Activated T-helper 1 cell treated with anti-CD3 and anti-CD28 coated beads, Interleukin-12 subunit alpha, Interleukin-12 subunit beta, Interleukin-2, Interleukin-4 antibody, amounts not matched to agents 30 ng/mL and 10 ng/mL and 1 ng/mL, durations not matched to agents 14 hours and 24 hours and 36 hours (primary cell): ENCODE measurements at places on chromosomes 4 and X. TPM values are rescaled to one million over a fixed set of nuclear protein-coding genes. Genes with fewer than 3 reads are reported as not detected.
A peak's percentile ranks its signal among the peaks of the same experiment; 100 is the strongest.

The MAP9 gene
- total RNA-seq = 5.9 and 6.2 TPM in 2 replicates

- DNase-seq = no peak
These were observed 52.5 kb upstream of the ATXN3L start for GRCh38 chrX:13372203-13372980.

The DMRTC1 gene
- not detected in 2 replicates for total RNA-seq

DNA sequence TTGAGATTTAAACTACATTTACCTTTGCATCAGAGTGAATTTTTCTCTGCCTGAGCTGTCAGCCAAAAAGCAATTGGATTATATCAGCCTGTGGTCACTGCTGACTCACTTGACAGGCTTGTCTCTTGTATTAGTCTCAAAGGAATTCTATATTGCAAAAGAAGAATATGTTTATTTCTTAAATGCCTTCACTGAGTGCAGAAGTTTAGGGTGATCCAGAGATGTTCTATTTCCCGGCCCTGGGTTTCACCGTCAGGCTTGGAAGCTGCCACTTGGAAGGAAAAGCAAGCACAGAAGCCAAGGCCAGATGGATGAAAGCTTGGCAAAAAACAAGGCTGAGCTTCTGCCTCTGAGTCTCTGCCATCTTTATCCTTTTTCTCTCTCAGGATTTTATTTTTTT, 80.9 kb downstream of the FAM114A1 start:
- DNase-seq = no peak

DNA sequence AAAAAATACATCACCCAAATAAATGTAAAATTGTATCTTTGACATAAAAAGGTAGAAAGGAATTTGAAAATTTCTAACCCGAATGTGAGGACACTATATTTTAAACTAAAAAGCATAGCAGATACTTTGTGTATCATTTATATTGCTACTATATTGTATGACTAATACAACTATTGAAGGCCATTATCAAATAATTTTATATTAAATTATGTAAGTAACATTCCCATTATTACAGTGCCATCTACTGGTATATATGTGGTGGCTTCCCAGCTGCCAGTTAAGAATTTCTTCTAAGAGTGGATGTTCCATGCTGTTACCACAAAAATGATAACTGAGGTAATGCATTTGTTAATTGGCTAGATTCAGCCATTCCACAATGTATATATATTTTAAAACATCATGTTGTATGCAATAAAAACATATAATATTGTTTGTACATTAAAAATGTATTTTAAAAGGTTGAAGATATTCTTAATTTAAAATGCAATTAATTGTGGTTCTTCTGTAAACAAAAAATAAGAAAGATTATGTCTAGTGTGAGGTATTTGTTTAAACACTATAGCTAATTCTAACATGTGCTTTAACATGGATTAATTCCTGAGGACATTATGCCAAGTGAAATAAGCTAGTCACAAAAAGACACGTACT, 65.3 kb downstream of the EGF start:
- DNase-seq = no peak

The PDE5A gene
- total RNA-seq = 0.10 TPM in 1 of 2 replicates, not detected in the other

The ZAR1 gene
- not detected in 2 replicates for total RNA-seq

DNA sequence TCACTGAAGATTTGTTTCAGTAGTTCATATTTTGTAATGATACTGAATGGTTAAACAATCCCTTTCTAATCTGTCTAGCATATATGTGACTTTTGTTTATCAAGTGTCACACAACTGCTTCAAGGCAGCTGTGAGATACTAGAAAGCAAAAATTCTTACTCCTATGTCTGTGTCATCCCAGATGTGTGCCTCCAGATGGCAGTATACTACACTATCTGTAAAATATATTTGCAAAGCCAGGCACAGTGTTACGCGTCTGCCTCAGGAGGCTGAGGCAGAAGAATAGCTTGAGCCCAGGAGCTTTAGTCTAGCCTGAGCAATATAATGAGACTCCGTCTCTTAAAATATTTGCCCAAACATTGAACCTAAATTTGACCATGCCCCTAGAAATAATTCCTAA, 4.0 kb downstream of the NUDT10 start:
- no peak for DNase-seq

The PHOX2B gene
- not detected in 2 replicates for total RNA-seq

GRCh38 chrX:107674480-107675364, 46.4 kb downstream of the PRPS1 start:
- peak; percentile 41 for DNase-seq

GRCh38 chr4:26298198-26298947, 22.4 kb upstream of the RBPJ start:
- no peak for DNase-seq

The TSPAN7 gene
- 0.54 TPM in 1 of 2 replicates, not detected in the other for total RNA-seq

DNA sequence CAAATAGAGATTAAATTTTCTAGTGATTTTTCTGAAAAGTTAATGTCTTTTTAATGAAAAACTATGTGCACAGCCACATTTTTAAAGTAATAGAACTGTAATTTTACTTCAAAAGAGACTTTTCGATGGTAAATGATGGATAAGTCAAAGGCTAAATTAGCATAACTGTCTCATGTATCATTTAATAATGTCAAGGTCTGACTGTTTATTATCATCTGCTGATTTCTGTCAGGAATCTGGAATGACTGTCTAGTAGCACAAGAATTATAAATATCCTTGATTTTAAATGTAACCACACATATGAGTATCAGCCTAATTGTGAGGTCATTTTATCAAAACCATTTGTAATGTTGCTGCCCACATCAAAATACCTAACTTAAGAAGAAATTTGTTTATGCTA, 333.8 kb downstream of the EPHA5 start:
- DNase-seq = no peak

The POU3F4 gene
- not detected in 2 replicates for total RNA-seq

DNA sequence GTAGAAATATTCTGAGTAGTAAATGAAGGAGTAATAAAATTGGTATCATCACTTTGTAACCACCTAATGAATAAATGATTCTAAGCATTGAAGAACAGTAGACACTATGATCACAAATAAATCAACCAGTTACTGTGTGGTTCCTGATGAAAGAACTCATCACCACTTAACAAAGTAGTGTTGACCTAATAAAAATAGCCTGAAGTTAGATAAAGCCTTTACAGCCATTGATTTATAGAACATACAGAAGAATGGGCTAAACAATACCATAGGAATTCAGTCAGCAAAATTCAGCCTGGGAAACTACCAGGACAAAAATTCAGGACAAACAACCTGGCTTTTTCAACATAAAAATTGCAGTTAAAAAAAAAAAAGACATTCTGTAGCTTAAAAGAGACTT, 9.0 kb downstream of the SLC30A9 start:
- no peak for DNase-seq

The FRMPD3 gene
- total RNA-seq = not detected in 2 replicates

DNA sequence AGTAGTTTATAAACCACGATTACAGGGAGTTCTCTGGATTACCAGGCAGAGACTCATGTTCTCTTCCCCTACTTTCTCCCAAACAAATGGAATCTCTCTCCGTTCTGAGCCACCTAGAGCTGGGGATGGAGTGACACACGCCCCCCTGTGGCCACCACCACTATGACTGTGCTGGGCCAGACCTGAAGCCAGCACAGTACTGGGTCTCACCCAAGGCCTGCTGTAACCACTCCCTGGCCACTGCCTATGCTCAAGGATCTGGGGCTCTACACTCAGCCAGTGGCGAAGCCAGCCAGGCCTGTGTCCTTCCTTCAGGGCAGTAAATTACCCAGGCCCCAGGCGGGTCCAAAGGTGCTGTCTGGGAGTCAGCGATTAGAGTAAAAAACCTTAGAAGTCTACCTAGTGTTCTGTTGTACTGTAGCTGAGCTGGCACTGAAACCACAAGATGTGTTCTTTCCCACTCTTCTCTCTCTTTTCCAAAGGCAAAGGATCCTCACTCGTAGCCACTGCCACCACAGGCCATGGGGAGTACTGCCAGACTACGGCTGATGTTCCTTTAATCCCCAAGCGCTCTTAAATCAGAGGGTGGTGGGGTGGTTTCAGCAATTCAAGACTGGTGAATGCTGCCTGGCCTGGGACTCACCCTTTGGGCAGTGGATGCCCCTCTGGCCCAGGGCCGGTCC, 412.2 kb upstream of the ARX start:
- no peak for DNase-seq

The F9 gene
- not detected in 2 replicates for total RNA-seq

DNA sequence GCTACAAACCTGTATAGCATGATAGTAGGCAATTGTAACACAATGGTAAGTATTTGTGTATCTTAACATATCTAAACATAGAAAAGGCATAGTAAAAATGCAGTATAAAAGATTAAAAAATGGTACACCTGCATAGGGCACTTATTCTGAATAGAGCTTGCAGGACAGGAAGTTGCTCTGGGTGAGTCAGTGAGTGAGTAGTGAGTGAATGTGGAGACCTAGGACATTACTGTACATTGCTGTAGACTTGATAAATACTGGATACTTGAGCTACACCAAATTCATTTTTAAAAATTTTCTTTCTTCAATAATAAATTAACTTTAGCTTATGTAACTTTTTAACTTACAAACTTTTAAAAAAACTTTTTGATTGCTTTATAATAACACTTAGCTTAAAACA, 68.2 kb upstream of the MAML3 start:
- DNase-seq = no peak

The LAP3 gene
- total RNA-seq = 108 and 109 TPM in 2 replicates

The GLRB gene
- total RNA-seq = not detected in 2 replicates

GRCh38 chr4:142933207-142933606, 87.1 kb upstream of the INPP4B start:
- no peak for DNase-seq

The G6PD gene
- 72.4 and 74.8 TPM in 2 replicates for total RNA-seq

The F8A3 gene
- total RNA-seq = 27.1 and 27.4 TPM in 2 replicates

The OPHN1 gene
- 0.03 and 0.05 TPM in 2 replicates for total RNA-seq

DNA sequence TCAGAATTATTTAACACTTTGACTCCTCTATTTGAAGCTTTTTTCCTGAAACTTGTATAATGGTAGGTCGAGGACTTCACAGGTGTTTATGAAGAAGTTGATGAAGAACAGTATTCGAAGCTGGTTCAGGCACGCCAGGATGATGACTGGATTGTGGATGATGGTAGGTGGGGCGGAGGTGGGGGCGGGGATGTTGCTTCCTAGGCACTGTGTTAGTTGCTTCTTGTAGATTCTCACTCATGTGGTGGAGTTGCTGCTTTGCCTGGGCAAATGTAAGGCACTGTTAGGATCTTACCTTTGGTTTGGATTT, 9.4 kb downstream of the POLA1 start:
- no peak for DNase-seq

The STS gene
- total RNA-seq = 1.1 and 1.2 TPM in 2 replicates

GRCh38 chr4:16969696-16970135, 71.3 kb upstream of the LDB2 start:
- no peak for DNase-seq

GRCh38 chr4:168411318-168412150, 68.8 kb downstream of the DDX60L start:
- no peak for DNase-seq

The AMBN gene
- total RNA-seq = not detected in 2 replicates

The GSX2 gene
- not detected in 2 replicates for total RNA-seq

The AVPR2 gene
- total RNA-seq = not detected in 2 replicates

The RIBC1 gene
- total RNA-seq = 0.64 and 0.75 TPM in 2 replicates

The HSPA4L gene
- 2.5 and 3.8 TPM in 2 replicates for total RNA-seq

GRCh38 chr4:142846108-142846728, at the start of gene INPP4B:
Gene INPP4B (minus strand): TSS chr4:142846301.
- peak; percentile 44 for DNase-seq

DNA sequence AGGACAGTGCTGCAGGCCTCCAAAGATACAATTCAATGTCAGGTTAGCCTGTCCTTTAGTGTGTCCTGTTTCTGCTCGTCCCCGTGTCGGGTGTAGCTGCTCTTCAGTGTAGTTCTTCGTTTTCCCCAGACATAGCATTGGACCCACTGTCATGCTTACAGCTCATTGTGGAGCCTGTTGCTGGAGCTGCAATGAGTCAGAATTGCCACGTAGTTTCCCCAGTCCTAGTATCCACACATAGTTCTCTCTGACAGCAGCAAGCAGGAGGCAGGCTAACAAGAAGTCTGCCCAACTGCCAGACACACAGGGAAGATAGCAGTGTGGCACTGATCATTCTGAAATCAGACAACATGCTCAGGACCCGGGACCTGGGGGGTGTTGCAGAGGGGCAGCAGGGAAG, 49.2 kb downstream of the MOSPD2 start:
- no peak for DNase-seq
